ENCODE measurements at places on chromosomes 5 and 9. TPM values are rescaled to one million over a fixed set of nuclear protein-coding genes. Genes with fewer than 3 reads are reported as not detected.

Gene DND1
- 3.7 TPM for total RNA-seq

GRCh38 chr5:172370648-172371545, 83.4 kb downstream of the SH3PXD2B start:
- DNase-seq: no peak
- no peak overlapping the region for H3K27ac ChIP-seq
- H3K4me3 ChIP-seq: no peak overlapping the region

- no peak overlapping the region for H3K4me3 ChIP-seq
- DNase-seq: no peak
- no peaks in the 10 kb centered on the region for H3K27me3 ChIP-seq
- no peaks in the 10 kb centered on the region for H3K36me3 ChIP-seq
- H3K4me1 ChIP-seq: peaks cover 5% of the 10 kb centered on the region
Observed at GRCh38 chr5:116497631-116498030, 77.0 kb downstream of the SEMA6A start.

DNA sequence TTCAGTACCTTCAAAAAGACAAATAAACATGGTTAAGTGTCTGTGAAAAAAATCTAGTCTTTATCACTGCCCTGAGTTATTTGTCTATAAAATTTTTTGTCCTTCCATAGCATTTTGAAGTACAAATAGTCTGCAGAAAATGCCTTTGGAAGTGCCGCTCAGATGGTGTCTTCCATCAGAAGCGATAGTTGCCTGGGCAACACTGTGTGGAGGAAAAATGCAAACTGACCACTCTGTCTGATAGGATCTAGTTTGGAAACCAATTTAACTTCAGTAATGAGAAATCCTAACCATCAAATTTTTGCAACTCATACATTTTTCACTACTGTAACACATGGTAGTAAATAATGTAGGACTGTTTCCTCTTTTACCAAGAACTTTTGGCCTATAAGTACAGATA, 449.9 kb downstream of the PRELID2 start:
- no peak for DNase-seq
- no peaks in the 10 kb centered on the region for H3K4me1 ChIP-seq
- no peak overlapping the region for H3K4me3 ChIP-seq
- no peaks in the 10 kb centered on the region for H3K36me3 ChIP-seq
- H3K27me3 ChIP-seq: no peaks in the 10 kb centered on the region

DNA sequence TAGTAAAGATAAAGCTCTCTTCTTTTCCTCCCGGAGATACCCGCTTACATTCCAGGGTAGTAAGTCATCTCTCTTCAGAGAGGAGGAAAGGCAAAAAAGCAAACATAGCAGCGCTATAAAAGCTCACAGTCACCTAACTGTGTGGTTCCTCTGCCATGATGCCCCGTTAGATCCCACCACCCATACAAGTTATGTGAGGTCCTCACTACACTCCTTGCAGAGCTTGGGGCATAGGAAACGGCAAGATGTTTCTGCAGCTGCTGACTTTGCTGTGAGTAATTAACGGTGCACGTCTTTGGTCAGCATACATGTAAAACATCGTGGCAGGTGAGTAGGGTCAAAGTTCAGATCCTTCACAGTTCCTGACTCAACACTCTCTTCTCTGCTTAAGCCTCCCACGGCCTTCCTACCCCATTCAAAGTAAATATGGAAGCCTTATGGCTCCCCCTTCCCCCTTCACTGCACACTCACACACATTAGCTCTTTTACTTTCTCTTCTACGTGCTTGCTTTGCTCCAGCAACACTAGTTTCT, 218.9 kb downstream of the DIRAS2 start:
- no peak overlapping the region for H3K4me3 ChIP-seq
- peaks cover 4% of the 10 kb centered on the region for H3K27me3 ChIP-seq
- no peak for DNase-seq
- no peaks in the 10 kb centered on the region for H3K36me3 ChIP-seq
- H3K27ac ChIP-seq: no peak overlapping the region

- no peaks in the 10 kb centered on the region for H3K4me1 ChIP-seq
- H3K27me3 ChIP-seq: no peaks in the 10 kb centered on the region
- DNase-seq: no peak
- H3K36me3 ChIP-seq: no peaks in the 10 kb centered on the region
- H3K4me3 ChIP-seq: no peak overlapping the region
- H3K27ac ChIP-seq: no peak overlapping the region
Observed at GRCh38 chr9:27352457-27353165, 55.7 kb upstream of the EQTN start.

GRCh38 chr5:172749881-172750633, 20.9 kb downstream of the DUSP1 start:
- H3K36me3 ChIP-seq: peaks cover 4% of the 10 kb centered on the region
- H3K4me3 ChIP-seq: no peak overlapping the region
- peaks cover 9% of the 10 kb centered on the region for H3K4me1 ChIP-seq

- H3K36me3 ChIP-seq: no peaks in the 10 kb centered on the region
- no peak for DNase-seq
- no peaks in the 10 kb centered on the region for H3K27me3 ChIP-seq
- H3K4me3 ChIP-seq: no peak overlapping the region
- no peaks in the 10 kb centered on the region for H3K4me1 ChIP-seq
- no peak overlapping the region for H3K27ac ChIP-seq
Observed at GRCh38 chr9:119221276-119221675, 148.0 kb downstream of the BRINP1 start.

- no peaks in the 10 kb centered on the region for H3K4me1 ChIP-seq
- H3K36me3 ChIP-seq: no peaks in the 10 kb centered on the region
- H3K4me3 ChIP-seq: no peak overlapping the region
- DNase-seq: no peak
- no peak overlapping the region for H3K27ac ChIP-seq
Observed at GRCh38 chr9:122206118-122207046, 22.4 kb downstream of the LHX6 start.

Gene GFM2
- total RNA-seq: 21.4 TPM

Gene EDIL3
- not detected for total RNA-seq

DNA sequence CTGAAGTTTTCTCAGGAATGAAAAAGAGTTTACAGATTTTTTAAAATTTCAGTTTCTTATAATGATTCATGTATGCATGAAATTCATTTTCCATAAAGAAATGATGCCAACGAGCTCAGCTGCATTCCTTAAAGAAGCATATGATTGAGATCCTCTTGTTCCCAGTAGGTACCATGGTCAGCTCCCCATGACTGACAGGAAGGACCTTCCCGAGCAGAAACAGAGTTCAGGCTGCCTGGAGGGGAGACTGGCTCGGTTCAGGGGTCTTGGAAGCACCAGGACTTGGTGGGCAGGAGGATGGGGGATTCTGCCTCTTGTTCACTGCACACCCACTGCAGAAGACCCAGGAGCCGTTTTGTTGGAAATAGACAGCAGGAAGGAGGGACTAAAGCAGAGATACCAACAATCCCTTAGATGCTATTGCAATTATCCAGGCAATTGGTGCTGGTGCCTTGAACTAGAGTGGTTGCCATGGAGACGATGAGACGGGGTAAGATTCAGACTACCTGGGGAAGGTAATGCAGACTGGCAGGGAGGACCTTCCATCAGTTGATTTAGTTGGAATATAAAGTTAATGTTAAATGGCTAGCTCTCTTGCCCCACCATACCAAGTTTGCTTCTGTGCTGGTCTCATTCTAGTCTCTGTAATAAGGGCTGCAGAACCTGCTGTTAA, 447.8 kb downstream of the MTRR start:
- DNase-seq: no peak
- H3K4me1 ChIP-seq: no peaks in the 10 kb centered on the region
- H3K27ac ChIP-seq: no peak overlapping the region
- no peaks in the 10 kb centered on the region for H3K27me3 ChIP-seq

Gene CEL
- total RNA-seq: 1.6 TPM

Gene GRXCR2
- not detected for total RNA-seq

DNA sequence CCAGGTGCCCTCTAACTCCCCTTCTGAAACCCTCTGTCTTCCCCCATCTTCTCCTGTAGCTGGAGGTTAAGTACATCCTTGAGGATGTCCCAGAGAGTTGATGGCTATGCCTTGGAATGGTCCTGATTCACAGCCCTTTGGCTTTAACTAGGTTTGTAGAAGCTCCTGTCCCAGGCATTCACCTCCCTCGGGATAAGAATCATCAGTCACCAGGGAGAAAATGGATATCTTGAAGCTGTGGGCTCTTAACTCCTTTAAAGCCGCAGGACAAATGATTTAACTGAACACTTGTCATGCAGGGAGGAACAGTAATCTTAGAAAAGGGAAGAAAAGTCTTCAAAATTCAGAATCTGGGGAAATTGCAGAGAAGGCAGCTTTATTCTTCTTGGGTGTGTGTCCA, 139.9 kb downstream of the PSAT1 start:
- H3K4me1 ChIP-seq: peaks cover 4% of the 10 kb centered on the region
- peaks cover 44% of the 10 kb centered on the region for H3K27me3 ChIP-seq
- no peak for DNase-seq

Gene ENTPD2
- not detected for total RNA-seq

- no peak for DNase-seq
- no peak overlapping the region for H3K4me3 ChIP-seq
- H3K27ac ChIP-seq: no peak overlapping the region
- no peaks in the 10 kb centered on the region for H3K27me3 ChIP-seq
- H3K36me3 ChIP-seq: no peaks in the 10 kb centered on the region
- no peaks in the 10 kb centered on the region for H3K4me1 ChIP-seq
Observed at GRCh38 chr5:174273325-174273724, 227.8 kb downstream of the NSG2 start.

DNA sequence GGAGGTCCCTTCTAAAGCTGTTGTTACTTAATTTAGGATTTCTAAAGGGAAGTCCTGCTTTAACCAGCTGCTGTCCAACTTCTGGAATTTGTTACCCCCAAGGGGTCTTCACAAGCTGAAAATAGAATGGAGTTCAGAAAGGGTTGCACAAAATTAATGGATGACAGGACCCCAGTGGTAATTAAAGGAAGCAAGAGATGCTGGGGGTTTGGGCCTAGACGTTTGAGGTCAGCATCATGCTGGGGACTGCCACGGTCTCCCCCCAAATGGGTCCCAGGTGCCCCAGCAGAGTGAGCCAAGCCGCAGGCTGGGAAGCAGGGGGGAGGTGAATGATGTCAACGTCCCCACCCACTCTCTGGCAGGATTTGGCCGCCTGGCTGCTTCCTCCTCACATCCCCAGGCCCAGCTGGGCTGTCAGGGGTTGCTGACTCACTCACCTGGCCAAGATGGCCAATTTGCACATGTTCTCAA, 97.5 kb upstream of the ARAP3 start:
- H3K4me1 ChIP-seq: no peaks in the 10 kb centered on the region
- H3K4me3 ChIP-seq: no peak overlapping the region
- no peak for DNase-seq
- H3K27me3 ChIP-seq: peaks cover 5% of the 10 kb centered on the region

Gene CDX1
- total RNA-seq: not detected

DNA sequence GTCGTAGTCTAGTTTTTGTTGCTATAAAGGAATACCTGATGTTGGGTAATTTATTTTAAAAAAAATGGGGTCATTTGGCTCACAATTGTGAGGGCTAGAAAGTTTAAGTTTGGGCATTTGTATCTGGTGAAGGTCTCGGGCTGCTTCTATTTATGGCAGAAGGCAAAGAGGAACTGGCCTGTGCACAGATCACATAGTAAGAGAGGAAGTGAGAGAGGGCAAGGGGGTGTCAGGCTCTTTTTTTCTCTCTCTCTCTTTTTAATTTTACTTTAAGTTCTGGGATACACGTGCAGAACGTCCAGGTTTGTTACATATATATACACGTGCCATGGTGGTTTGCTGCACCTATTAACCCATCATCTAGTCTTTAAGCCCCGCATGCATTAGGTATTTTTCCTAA, 453.3 kb downstream of the DIRAS2 start:
- no peak overlapping the region for H3K4me3 ChIP-seq
- DNase-seq: no peak
- peaks cover 27% of the 10 kb centered on the region for H3K27me3 ChIP-seq
- H3K4me1 ChIP-seq: peaks cover 53% of the 10 kb centered on the region
- peaks cover 7% of the 10 kb centered on the region for H3K36me3 ChIP-seq
- H3K27ac ChIP-seq: peak overlapping the region; percentile 50
